Endodermal cell (in vitro differentiated cells): ENCODE measurements at places on chromosomes 1 and 21. TPM values are rescaled to one million over a fixed set of nuclear protein-coding genes. Genes with fewer than 3 reads are reported as not detected.
A peak's percentile ranks its signal among the peaks of the same experiment; 100 is the strongest.

The PEX11B gene
- total RNA-seq, result 16.0 and 16.5 TPM in 2 replicates

The KIF21B gene
- 7.6 and 8.8 TPM in 2 replicates for total RNA-seq

The LEMD1 gene
- total RNA-seq, result 12.9 to 23.9 TPM (median 16.7 TPM) in 3 replicates

The RNF187 gene
- total RNA-seq, result 103 and 108 TPM in 2 replicates

DNA sequence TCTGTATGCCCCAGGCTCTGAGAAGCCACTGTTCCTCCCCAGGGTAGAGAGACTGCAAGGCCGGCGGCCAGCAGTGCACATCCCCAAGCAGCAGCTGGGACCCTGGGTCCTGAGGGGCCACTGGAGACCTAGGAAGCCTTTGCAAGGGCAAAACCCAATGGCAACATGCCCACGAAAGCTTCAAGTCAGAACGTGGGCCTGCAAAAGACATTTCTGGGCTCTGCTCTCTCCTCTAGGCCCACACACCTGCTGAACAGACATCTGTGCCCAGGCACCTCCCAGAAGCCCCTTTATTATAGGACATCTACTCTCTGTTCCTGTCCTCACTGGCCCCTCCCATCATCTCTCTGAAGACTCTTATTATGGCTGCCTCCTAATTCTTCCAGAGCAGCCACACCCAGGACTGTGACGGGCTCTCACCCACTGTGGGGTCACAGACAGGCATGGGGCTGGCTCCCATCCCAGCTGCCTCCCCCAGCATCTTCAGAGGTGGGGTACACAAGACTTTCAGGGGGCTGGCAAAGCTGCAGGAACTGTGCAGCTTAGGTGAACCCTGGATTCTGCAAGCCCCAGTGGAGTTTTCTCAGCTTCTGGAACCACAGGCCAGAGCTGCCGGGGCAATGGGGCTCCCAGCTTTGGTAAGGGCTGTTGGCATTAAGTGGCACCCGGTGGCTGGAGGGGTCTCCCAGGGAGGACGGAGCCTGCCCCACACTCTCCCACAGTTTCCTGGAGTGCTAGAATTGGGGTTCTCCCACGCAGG is 12.6 kb downstream of the TRIM11 start:
- no peak overlapping the region for H3K27ac ChIP-seq
- DNase-seq, result no peak
- H3K4me3 ChIP-seq, result no peak overlapping the region
- H3K27me3 ChIP-seq, result no peaks in the 10 kb centered on the region
- H3K36me3 ChIP-seq, result peaks cover 27% of the 10 kb centered on the region

DNA sequence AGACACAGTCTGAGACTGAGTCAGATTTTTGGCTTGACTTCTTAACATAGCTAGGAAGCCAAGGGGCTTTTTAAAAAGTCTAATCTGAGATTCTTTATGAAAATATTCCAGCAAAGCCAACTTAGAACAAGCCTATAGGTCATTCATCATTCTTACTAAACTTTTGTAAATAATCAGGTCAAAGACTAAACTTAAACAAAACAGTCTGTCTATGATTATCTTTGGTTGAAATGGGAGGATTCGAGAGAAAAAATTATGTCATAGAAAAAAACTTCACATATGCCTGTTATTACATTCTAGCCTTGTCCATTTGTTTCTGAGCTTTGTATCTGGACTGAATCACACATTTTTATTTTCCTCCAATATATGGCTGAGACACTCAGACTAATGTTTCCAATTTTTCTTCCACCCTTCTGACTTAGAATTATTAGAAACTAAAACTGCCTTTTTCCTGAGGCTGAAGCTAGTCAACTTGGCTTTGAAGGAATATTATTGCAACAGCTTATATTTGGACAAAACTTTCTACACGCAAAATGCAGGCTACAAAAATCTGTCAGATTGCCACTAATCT is 83.3 kb downstream of the ETS2 start:
- DNase-seq, result no peak
- H3K27me3 ChIP-seq, result no peaks in the 10 kb centered on the region
- no peak overlapping the region for H3K4me3 ChIP-seq
- H3K27ac ChIP-seq, result no peak overlapping the region
- no peaks in the 10 kb centered on the region for H3K36me3 ChIP-seq

DNA sequence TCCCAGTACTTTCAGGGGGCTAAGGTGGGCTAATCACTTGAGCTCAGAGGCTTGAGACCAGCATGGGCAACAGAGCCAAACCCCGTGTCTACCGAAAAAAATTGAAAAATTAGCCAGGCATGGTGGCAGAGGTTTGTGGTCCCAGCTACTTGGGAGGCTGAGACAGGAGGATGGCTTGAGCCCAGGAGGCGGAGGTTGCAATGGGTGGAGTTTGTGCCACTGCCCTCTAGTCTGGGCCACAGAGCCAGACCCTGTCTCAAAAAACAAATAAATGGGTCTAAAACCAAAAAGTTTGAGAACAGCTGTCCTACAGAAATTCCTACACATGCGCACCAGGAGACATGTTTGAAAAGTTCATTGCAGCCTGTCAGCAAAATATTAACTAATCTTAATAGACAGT is 5.5 kb downstream of the SCAF4 start:
- H3K27ac ChIP-seq, result no peak overlapping the region
- H3K27me3 ChIP-seq, result no peaks in the 10 kb centered on the region
- peaks cover 10% of the 10 kb centered on the region for H3K36me3 ChIP-seq
- H3K4me1 ChIP-seq, result peaks cover 5% of the 10 kb centered on the region
- no peak for DNase-seq

DNA sequence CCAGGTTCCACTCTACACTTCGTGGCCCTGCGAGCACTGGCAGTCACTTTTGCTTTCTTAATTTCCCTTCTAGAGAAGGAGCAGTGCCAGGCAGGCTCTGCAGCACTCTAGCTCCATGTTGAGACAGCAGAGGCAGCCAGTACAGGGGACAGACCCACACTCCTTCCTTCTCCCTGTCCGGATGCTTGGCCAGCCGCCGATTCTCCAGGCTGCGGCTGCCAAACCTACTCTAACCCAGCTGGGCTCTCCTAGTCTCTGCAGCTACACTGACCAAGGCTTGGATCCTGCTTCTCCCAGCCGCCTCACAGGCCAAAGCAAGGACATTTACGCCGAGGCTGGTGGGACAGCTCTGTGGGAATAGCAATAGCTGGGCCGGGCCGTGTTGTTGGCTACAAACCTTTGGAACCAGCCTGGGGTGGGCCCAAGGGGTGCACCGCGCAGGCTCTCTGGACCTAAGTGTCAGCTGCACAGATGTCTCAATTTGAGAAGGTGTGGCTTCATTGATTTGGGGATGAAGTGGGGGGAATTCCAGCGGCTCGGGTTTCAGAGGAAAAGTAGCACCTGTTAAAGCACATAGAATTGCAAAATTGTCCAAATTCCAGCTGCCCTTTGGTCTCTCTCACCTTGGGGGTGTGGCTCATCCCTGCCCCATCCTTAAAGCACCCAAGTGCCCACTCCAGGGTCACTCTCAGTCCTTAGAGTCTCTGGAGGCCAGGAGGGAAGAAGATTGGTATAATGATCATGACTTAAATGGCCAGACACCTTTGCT is 3.2 kb downstream of the BARHL2 start:
- H3K36me3 ChIP-seq, result no peaks in the 10 kb centered on the region
- H3K4me1 ChIP-seq, result peaks cover 20% of the 10 kb centered on the region
- H3K27me3 ChIP-seq, result peaks cover 99% of the 10 kb centered on the region
- peak; percentile 79 for DNase-seq
- H3K4me3 ChIP-seq, result no peak overlapping the region

- peak; percentile 74 for DNase-seq
- H3K4me1 ChIP-seq, result no peaks in the 10 kb centered on the region
- H3K27ac ChIP-seq, result no peak overlapping the region
- H3K4me3 ChIP-seq, result no peak overlapping the region
Measured at GRCh38 chr1:112337028-112337531, 58.9 kb upstream of the CTTNBP2NL start.

DNA sequence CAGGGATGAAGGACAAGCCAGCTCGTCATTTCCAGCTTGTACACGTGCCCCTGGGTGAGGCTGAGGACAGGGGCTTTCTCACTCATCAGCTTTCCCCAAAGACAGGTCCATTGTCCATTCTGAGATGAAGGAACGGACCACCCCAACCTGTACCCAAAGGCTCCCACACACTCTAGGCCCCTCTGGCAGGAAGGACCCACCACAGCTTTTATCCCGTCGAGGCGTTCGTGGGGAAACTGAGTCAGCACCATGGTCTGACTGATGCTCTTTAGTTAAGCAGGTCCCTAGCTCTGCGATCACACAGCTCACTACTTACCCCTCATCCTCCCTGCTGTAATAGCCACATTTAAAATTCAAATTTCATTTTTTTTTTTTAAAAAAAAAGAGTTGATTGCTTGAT is 117.3 kb downstream of the AJAP1 start:
- no peak overlapping the region for H3K27ac ChIP-seq
- no peak for DNase-seq
- H3K4me1 ChIP-seq, result no peaks in the 10 kb centered on the region
- H3K4me3 ChIP-seq, result no peak overlapping the region
- no peaks in the 10 kb centered on the region for H3K27me3 ChIP-seq

DNA sequence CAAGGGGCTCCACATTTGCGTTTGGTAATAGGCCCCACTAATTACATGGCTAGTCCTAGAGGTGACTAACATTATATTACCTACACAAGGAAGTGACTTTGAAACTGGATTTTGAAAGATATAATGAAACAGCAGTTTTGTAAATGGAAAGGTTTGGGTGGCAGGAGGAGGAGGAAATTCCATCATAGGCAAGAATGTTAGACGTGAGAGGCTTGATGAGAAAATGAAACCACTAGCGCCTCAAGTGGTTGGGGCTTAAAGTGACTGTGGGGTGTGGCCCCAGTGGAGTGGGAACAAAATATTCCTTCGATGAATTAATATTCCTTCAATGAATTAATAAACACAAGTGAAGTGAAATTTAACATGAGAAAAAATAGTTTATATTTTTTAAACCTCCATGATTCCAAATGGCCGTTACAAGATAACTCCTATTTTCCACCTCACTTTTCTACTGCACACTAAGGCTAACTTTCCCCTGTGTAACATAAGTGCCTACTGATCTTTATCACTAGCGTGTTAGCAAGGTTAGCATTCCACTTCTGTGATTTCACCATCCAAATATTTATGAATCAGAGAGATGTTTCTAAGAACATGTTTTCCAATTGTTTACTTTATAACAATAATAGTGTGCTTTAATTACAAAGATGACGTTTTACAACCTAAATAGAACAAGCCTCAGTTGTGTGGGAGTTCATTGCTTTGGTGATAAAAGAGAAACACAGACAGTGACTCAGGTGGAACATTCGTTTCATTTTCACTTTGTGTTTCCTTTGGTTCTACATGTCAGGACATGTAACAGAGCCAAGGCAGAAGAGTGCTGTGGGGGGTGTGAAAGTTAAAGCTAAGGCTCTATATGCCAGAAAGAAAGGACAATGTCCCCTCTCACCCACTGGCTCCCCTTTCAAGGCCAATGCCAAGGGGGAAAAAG is 12.5 kb upstream of the ATF3 start:
- peaks cover 7% of the 10 kb centered on the region for H3K27me3 ChIP-seq
- no peak overlapping the region for H3K4me3 ChIP-seq
- no peaks in the 10 kb centered on the region for H3K36me3 ChIP-seq
- H3K4me1 ChIP-seq, result no peaks in the 10 kb centered on the region
- peak; percentile 71 for DNase-seq

DNA sequence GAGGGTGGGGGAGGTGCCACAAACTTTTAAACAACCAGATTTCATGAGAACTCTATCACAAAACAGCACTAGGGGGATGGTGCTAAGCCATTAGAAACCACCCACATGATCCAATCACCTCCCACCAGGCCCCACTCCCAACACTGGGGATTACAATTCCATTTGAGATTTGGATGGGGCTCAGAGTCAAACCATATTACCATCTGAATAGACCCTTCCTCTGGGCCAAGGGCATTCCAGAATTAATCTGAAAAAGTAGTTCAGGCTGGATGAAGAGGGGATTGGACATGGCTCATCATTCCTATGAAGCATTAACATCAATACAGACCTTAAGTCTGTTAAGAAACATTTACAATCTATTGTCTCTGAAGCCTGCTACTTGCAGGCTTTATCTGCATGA is 149.9 kb upstream of the DNAH14 start:
- no peaks in the 10 kb centered on the region for H3K36me3 ChIP-seq
- no peak for DNase-seq
- H3K4me1 ChIP-seq, result peaks cover 12% of the 10 kb centered on the region
- no peak overlapping the region for H3K27ac ChIP-seq
- no peaks in the 10 kb centered on the region for H3K27me3 ChIP-seq
- no peak overlapping the region for H3K4me3 ChIP-seq

GRCh38 chr1:237040823-237041222 is 1.2 kb upstream of the RYR2 start:
- H3K27ac ChIP-seq, result no peak overlapping the region
- no peak for DNase-seq
- no peaks in the 10 kb centered on the region for H3K4me1 ChIP-seq
- H3K27me3 ChIP-seq, result peaks cover 44% of the 10 kb centered on the region

- H3K36me3 ChIP-seq, result no peaks in the 10 kb centered on the region
- peak; percentile 49 for DNase-seq
- no peaks in the 10 kb centered on the region for H3K4me1 ChIP-seq
- no peaks in the 10 kb centered on the region for H3K27me3 ChIP-seq
- no peak overlapping the region for H3K27ac ChIP-seq
- H3K4me3 ChIP-seq, result no peak overlapping the region
Measured at GRCh38 chr1:70963374-70963773, 84.2 kb downstream of the PTGER3 start.

GRCh38 chr1:66302815-66303214 is 231.1 kb upstream of the SGIP1 start:
- no peaks in the 10 kb centered on the region for H3K27me3 ChIP-seq
- no peak overlapping the region for H3K27ac ChIP-seq

- DNase-seq, result no peak
- no peaks in the 10 kb centered on the region for H3K36me3 ChIP-seq
- H3K4me1 ChIP-seq, result peaks cover 7% of the 10 kb centered on the region
- no peak overlapping the region for H3K27ac ChIP-seq
Measured at GRCh38 chr1:221841251-221841982, 99.5 kb upstream of the DUSP10 start.

DNA sequence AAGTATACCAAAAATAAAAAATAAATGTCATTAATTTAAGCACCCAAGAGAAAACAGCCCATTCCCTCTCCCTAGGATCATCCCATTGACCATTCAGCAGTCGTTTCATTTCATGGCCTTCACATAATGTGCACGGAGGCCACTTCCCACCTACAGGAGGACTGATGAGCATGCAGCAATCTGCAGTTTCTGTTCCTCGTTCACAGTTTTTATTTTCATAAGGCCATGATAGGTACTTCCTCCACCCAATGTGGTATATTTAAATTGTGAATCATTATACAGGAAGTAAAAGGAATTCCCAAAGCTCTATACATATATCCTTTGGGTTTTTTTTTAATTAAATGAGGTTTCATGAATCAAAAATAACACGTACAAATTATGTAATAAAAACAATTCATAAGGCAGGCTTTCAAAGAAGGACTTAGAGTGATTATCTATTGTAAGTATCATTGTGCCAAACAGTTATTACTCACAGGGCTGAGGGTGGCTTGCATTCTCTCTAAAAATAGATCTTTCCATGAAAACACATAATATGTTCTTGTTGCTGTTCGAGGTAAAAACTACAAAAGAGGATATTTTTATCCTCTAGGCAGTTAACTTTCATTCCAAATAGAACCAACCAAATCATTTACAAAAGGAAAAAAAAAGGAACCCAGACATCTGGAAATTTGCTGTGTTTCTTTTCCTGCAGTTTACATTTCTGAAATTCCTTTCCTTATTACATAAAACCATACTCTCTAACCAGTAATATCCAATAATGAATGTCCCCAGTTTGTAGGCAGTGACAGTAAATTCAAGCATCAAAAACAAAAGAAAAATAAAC is 27.5 kb upstream of the SLC44A3 start:
- no peaks in the 10 kb centered on the region for H3K4me1 ChIP-seq
- no peaks in the 10 kb centered on the region for H3K36me3 ChIP-seq
- DNase-seq, result no peak
